CD4-positive, alpha-beta T cell treated with Interleukin-4 for 1 hour (primary cell): ENCODE measurements at places on chromosomes 2 and 18.

GRCh38 chr2:13504808-13505207, 788.1 kb downstream of the TRIB2 start:
- DNase-seq, result no peak

GRCh38 chr2:144252694-144253093, 267.2 kb downstream of the ZEB2 start:
- no peak for DNase-seq

GRCh38 chr2:211407076-211407475, 850.7 kb downstream of the CPS1 start:
- no peak for DNase-seq

DNA sequence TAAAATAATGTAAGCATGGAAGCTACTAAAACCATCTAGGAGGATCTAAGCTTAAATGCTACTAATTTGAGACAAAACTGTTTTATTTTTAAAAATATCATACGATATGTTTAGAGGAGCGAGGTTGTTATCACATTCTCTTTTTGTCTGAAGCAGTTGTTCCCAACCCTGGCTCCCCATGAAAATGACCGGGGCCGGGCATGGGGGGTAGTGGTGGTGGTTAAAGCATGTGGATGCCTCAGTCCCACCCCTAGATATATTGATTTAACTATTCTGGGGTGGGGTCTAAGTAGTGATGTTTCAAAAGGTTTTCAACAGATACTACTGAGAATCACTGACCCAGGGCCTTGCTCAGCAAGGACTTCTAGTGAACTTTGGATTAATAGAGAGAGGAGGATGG, 359.8 kb downstream of the ALK start:
- no peak for DNase-seq

DNA sequence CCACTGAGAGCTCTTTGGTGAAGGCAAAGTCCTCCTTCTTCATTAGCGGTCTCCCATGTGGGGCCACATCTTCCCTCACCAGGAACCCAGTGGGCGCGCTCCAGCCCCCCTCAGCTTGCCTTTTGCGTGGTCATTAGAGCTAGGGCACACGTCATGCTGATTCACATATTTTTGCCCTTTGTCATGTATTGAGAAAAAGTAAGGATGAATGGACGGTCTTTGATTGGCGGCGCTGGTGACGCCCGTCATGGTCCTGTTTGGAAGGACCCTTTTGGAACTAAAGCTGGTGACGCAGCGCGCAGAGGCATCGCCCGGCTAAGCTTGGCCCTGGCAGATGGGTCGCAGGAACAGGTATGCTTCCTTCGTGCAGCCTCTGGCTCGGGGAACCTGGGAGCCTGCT, 3.1 kb downstream of the SLC14A1 start:
- DNase-seq, result no peak

GRCh38 chr18:34938090-34938489, 103.1 kb upstream of the MAPRE2 start:
- no peak for DNase-seq

DNA sequence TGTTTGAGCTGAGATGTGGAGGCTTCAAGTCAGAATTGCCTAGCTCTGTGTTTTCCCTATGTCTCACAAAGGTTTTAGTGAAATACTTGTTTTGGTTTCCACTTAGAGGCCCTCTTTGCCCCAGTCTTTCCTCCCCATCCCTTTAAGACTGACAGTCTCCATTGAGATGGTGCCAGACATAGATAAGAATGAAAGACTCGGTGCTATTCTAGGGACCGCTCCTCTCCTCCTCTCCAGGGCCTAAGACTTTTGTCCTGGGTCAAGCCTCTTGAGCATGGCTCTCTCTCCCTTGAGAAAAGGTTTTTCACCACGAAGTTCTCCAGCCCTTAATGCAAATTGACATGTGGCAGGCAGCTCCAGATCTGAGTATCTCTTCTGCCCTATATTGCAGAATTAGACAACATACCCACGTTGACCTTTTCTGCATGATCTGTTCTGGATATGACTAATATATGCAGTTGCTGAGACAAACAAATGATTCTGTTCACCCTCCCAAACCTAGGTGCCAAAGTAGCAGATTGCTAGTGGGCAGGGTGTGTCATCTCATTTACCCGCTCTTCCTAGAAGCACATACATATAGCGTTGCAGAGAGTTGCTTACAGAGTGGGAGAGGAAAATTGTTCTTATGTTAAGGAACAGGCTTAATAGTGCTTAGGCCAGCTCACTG, 47.5 kb upstream of the ACSL3 start:
- DNase-seq, result no peak

- DNase-seq, result no peak
Measured at GRCh38 chr18:52077251-52077983, 262.6 kb upstream of the DCC start.

DNA sequence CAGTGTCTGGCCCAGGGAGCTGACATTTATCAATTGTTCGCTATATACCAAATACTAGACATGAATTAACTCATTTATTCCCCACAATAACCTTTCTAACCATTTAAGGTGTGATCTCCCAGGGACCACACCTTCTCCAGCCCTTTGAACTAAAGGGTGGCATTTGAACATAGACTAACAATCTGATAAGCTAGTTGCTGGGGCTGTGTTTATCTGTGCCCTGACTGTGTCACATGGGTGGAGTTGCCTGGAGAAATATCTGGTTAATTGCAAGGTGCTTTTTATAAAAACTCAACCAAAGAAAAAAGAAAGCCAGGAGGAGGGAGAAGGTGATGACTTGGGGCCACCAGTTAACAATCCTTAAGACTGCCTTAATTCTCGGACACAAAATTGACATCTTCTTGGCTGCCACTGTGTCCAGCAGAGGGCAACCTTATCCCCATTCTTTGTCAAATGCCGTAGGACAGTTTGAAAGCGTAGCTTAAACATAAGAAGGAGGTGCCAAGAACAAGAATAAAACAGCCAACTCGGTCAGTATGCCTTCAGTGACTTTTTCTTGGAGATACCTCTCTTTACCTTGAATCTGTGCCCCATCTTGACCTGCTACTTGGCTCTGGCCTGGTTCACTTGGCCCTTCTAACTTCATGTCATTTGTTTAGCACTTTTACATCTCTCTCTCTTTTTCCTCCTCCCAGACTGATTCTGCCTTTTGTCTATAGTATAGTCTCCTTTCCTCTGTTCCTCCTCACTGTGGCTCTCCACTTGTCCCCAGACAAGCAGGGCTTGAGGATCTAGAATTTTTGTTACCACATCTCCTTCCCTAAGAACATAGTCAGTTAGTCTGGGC, 183.4 kb downstream of the MYO3B start:
- peak; percentile 56 for DNase-seq

DNA sequence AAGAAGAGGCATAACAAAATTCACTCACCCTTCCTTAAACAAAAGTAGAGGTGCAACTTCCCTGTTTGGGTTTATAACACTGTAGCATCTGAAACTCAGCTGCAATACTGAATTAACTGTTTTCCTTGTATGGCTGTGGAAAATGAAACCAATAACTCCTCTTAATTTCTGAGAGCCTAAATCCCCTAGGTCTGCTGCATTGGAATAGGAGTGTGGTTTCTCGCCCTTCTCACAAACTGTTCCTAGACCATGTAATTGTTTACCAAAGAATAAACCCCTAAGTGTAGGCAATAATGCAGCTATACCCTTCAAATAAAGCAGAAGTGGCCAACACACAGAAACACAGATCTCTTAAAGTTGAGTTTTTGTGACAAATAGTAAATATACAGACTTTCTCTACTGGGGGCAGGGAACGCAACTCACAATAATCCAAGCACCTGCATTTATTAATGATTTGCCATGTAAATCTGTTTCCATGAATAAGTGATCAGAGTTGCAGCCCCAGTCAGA, 52.0 kb downstream of the RASGRP3 start:
- no peak for DNase-seq

GRCh38 chr2:236073246-236073645, 94.9 kb downstream of the GBX2 start:
- DNase-seq, result no peak

GRCh38 chr2:223697892-223698645, 95.9 kb upstream of the SCG2 start:
- no peak for DNase-seq

DNA sequence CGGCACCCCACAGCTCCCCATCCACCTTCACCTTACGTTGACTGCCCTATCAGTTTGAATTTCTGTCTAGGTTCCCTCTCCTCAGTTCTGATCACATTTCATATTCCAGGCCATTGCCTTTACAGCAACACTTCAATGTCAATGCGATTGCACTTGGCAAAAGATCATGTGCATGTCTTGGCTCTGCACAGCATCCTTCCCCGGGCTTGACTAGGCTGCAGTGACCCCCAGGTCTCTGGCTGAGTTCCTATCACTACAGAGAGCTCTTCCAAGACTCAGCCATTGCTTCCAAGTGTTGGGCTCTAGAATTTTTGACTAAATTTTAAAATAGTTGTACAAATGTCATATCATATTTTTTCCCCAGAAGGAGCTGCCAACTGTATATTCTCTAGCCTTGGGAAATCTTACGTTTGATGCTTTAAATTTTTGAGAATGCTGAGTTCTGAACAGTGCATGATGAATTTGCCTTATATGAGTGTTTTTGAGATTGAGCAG, 103.8 kb upstream of the NEDD4L start:
- DNase-seq, result no peak

GRCh38 chr2:16031848-16032159, 91.5 kb downstream of the MYCN start:
- no peak for DNase-seq
